ENCODE measurements at places on chromosomes 11 and 22.

DNA sequence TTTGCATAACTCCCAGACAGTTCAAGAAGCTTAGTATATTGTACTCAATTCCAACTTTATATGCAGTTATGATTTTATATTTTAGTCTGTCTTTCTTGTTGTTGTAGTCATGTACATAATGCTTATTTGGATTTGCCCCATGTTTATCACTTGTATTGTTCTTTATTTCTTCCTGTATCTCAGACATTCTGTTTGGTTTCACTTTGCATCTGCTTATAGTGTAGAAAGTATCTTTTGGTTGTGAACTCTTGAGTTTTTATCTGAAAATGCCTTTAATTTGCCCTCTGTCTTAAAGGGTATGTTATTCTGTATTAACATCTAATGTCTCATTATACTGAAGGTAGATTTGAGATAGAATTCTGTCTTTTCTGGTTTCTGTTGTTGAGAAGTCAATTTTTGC, 275.4 kb downstream of the DYNC2H1 start:
- DNase-seq = no peak

GRCh38 chr11:106708348-106708747, 309.9 kb downstream of the GUCY1A2 start:
- DNase-seq = no peak

DNA sequence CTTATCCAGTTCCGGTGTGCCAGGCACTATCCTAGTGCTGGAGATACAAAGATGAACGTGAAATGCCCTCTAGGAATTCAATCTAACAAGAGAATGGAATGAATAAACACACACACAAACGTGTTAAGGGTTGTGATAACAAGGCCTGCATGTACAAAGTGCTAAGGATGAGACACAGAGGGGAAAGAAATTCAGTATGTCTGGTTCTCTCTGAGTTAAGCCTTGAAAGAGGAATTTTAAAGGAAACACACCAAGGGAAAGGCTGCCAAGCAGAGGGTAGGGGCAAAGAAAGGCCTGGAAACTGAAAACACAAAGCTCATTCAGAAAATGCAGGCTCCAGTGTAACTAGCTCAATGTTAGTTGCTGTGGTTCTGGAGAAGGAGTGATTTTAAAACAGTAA, 4.2 kb downstream of the CHKA start:
- no peak for DNase-seq

- no peak for DNase-seq
Observed at GRCh38 chr11:77381729-77382665, 80.5 kb upstream of the GDPD4 start.

DNA sequence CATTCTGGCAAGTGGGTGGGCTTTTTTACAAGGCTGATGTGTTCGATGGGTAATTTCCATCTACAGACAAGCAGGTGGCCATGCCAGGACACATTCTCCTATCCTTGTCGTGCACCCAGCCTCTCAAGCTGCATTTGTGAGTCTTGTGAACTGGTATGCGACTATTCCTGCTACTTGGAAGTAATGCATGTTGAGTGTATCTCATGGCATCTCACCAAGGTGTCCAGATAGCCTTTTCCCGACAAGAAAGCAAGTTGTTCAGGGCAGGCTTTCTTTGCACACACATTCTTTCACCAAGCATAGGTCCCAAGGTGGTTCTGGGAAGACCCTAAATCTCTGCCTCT, 18.8 kb upstream of the SYT13 start:
- no peak for DNase-seq

GRCh38 chr11:128625326-128625725, 38.0 kb upstream of the ETS1 start:
- DNase-seq = no peak

DNA sequence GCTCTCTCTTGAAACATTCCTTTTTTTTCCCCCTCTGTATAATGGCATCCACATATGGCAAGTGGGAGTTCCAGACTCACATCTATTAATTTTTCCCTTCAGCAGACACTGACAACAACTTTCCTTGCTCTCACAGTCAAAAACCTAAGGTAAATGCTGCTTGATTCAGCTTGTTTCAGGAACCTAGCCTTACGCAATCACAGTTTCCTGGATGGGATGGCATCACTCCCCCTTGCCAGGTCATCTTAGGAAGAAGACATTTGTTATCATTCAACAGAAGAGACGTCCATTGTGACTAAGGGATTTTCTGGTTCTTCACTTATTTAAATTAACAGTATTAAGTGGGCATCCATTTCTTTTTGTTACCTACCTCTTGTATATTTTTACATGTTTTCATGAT, 112.0 kb upstream of the PDGFD start:
- DNase-seq = no peak

DNA sequence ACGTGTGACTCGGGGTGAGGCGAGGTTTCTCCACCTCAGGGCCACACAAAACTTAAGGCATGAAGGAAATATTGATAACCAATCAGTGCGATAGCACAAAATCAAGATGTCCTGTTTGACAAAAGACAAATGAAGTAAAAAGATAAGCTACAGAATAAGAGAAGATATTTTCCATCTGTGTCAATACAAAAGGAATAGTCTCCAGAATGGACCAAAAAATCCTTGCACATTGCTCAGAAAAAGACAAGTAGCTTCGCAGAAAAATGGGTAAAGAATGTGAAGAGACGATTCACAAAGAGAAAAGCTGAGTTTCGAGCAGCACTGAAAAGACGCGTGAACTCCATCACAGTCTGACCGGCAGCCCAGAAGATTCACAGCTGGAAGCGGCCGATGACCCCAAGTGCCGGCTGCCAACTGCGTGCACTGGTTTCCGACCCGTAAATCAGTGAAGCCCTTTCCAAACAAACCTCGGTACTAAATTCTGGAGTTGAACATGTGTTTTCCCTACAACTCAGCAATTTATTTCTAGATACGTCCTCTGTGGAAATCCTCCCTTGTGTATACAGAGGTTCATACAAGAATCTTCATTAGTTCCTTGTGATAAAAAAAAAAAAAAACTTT, 308.4 kb downstream of the BRD1 start:
- no peak for DNase-seq

DNA sequence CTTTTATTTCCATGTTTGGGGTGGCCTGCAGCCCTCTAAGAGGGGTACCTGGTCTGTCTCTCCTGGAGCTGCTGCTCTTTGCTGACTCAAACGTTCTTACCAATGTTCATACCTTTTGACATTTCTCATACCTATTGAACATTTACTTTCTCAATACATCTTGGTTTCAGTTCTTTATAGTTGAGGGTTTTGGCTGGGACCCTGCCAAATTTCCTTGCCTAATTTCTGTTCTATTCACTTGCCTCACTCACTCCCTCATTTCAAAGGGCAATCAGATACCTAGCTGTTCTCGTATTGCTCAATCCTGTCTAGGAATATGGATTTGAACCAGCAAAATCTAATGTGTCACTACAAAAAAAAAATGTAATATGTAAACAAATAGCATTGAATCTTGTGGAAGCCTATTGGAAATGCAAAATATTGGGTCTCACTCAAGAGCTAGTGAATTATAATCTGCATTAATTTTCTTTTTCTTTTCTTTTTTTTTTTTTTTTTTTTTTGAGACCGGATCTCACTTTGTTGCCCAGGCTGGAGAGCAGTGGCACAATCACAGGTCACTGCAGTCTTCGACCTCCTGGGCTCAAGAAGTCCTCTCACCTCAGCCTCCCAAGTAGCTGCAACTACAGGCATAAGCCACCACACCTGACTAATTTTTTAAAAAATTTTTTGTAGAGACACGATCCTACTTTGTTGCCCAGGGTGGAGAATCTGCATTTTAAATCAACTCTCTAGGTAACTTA, 7.5 kb downstream of the OR6M1 start:
- DNase-seq = no peak

GRCh38 chr22:31367426-31367825, 21.3 kb upstream of the PATZ1 start:
- DNase-seq = no peak

- DNase-seq = no peak
Observed at GRCh38 chr11:86464509-86465221, 90.0 kb downstream of the CCDC81 start.

DNA sequence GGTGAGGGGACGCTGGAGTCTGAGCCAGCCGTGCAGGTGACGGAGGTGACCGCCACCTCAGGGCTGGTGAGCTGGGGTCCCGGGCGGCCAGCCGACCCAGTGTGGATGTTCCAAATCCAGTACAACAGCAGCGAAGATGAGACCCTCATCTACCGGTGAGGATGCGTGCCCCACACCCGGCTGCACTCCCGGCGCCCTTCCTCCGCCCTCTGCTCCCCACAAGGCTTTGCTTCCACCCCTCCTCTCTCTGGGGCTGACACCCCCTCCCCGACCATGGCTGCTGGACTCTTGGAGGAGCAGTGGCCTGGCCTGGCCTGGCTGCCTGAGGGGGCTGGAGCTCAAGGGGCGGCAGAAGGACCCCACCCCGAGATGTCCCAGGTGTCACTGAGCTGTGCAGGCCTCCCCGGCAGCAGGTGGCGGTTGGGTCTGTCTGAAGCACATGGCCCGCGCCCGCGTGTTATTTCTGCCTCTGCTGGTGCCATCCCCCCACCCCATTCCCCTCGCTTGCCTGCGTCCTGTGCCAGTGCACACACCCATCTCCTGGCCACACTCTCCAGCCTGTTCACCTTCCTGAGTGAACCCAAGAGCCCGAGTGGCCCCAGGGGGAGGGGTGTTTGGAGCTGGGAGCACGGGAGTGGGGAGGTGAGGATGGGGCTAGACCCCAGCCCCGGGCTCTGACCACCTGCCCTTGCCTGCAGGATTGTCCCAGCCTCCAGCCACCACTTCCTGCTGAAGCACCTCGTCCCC, 2.2 kb downstream of the LRFN4 start:
- no peak for DNase-seq

- DNase-seq = no peak
Observed at GRCh38 chr11:12797996-12798395, 123.8 kb downstream of the TEAD1 start.

- DNase-seq = no peak
Observed at GRCh38 chr11:76276781-76277155, 70.5 kb upstream of the WNT11 start.

DNA sequence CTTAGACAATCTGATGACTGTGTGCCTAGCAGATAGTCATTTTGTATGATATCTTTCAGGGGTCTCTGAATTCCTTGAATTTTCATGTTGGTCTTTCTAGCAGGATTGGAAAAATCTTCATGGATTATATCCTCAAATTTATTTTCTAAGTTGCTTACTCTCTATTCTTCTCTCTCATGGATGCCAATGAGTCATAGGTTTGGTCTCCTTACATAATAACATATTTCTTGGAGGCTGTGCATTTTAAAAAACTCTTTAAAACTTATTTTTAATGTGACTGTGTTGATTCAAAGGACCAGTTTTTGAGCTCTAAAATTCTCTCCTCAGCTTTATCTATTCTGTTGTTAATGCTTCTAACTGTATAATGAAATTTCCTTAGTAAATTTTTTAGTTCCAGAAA, 198.7 kb downstream of the AASDHPPT start:
- no peak for DNase-seq

GRCh38 chr11:7511401-7511800, 2.4 kb upstream of the PPFIBP2 start:
- peak; percentile 10 for DNase-seq

DNA sequence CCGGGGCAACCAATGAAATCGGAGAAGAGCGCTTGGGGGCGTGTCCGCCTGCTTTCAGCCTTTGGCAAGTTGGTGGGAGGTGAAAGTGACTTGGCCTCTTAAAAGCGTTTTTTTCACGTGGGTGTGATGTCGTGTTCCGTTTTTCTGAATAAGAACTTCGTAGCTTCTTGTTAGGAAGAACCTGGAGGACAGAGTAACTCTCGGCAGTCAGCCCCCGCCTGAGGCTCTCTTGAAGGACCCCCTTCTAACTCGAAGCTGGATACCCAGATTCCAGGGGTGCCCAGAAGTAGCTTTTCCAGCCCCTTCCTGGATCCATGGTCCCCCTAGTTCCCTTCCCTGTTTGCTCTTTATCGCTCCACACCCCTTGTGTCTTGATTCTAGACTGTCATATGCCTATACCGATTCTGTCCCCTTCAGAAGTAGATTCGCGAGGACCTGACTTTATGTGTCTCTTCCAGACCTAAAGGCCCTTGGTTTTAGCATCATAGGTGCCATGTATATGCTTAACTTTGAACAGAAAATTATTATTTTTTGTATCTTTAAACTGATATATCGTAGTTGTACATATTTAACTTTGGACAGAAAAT, 915 bp upstream of the OSBP start:
- no peak for DNase-seq

- no peak for DNase-seq
Observed at GRCh38 chr11:134560066-134560465, 148.0 kb upstream of the B3GAT1 start.

DNA sequence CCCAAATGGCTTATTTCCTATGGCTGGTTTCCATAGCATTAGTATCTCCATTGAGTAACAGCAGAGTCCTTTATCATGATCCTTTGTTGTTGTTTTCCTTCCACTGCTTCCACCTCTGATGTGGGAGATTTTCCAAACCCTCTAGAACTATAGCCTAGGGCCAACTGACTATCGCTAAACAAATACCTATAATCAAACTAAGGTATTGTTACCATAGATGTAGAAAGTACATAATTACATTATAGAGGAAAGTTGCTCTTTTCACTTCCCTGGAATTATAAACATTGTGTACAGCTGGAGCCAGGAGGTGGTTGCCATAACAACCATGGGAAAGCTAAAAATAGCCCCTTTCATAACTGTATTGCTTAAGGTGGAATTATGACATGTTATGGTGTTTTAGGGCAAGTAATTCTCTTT, 47.0 kb upstream of the ALKBH3 start:
- DNase-seq = peak; percentile 25

DNA sequence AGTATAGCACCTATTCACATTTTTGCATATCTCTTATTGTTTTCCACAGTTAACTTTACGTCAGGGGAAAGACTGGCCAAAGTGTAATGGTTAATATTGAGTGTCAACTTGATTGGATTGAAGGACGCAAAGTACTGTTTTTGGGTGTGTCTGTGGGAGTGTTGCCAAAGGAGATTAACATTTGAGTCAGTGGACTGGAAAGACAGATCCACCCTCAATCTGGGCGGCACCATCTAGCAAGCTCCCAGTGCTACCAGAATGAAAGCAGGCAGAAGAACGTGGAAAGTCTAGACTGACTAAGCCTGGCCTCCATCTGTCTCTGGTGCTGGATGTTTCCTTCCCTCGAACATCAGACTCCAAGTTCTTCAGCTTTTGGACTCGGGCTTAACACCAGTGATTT, 1900.7 kb upstream of the RAG2 start:
- DNase-seq = no peak

GRCh38 chr11:94315664-94316063, 11.3 kb downstream of the IZUMO1R start:
- DNase-seq = no peak

DNA sequence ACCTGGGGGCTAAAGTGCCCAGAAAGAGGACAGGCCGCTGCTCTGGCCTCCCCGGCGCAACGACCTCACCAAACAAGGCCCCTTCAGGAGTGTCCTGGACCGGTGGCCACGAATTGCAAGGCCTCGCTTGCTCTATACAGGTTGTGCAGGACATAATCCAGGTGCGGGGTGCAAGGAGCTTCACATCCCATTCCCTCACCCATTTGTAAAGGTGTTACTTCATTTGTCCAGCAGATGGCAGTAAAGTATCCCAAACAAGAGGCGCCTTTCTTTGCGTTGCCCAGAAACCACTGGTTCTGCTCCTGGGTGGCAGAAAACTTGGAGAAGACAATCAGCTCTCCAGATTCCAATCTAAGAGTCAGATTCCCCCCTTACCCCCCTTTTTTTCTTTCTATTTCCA, 35.9 kb upstream of the PRDM11 start:
- peak; percentile 37 for DNase-seq

All from glomerular endothelial cell (primary cell).